ENCODE measurements at places on chromosomes 4 and X.

GRCh38 chr4:138407329-138407728 is 165.2 kb upstream of the SLC7A11 start:
- no peak for DNase-seq

DNA sequence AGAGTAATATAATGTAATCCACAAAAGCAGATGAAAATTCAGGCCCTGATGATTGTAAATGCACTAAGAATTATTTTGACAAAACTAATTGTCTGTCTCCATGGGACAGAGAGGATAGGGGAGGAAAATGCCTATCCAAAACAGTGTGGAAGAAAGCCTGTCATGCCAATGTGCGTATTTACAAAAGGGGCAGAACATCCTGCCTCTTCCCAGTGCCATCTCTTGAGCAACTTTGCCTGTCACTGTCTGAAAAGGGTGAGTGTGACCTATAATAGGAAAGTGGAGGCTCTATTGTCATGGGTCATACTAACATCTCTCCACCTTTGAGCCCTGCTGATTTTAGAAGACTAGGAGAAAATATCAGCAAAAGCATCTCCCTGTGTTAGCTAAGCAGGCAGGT is 264.1 kb downstream of the UNC5C start:
- no peak for DNase-seq

DNA sequence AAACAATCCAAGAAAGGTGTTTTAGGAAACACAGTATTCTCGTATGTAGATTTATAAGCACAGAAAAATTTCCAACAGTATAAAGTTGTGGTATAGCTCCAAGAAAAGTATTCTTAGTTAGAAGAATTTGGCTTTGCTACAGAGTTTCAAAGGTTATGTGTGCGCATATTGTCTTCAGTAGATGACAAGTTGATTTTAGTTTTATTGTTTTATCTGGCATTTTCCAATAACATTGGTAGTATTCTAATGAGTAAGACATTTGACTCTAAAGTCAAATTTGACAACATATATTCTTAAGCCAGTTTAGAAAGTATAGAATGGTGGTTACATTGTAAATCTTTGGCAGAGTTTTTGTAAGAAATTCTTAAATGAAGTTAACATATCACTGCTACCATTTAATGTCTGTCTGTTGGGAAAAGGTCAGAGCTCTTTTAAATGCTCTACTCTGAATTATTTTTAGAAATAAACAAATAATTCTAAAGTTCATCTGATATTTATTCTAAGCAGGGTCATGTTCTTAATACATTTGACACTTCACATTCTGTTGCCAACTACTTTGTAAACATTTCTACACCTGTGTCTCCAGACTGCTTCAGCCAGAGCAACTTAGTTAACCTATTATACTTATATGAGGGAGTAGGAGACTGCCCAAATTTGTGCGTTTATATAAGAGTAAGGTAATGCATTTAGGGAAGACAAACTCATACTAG is 30.0 kb downstream of the CLCN3 start:
- no peak for DNase-seq

DNA sequence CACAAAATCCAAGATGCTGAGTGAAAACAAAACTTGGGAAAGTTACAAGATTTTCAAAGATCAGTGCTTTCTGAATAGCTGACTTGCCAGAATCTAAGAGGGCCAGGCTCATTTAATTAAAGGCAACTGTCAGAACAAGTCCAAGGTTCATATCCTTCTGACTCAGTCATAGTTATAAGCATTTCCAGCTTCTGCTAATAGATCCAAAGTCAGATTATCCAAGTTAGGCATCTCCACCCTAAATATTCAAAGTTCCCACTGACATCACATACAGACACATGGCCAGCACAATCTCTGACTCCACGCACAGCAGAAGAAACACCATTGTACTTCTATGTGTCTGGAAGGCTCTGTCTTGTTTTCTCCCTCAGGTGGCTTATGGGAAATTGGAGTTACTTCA is 41.8 kb downstream of the GASK1B start:
- no peak for DNase-seq

GRCh38 chr4:23855912-23856605 is 33.8 kb downstream of the PPARGC1A start:
- DNase-seq, result no peak

DNA sequence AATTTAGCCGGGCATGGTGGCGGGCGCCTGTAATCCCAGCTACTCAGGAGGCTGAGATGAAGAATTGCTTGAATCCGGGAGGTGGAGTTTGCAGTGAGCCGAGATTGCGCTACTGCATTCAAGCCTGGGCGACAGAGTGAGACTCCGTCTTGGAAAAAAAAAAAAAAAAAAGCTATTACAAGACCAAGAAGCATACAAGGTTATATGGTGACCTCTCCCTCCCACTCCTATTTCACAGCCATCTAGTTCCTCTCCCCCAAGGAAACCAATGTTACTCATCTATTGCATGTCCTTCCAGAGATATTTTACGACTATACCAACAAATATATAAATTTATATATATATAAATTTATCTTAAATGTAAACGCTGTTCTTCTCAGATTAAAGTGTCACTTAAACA is 3.2 kb downstream of the SLC9A7 start:
- DNase-seq, result no peak

- DNase-seq, result no peak
Observed at GRCh38 chrX:118189000-118189399, 72.4 kb upstream of the KLHL13 start.

- DNase-seq, result no peak
Observed at GRCh38 chr4:153758136-153758535, 1.7 kb downstream of the RNF175 start.

- DNase-seq, result no peak
Observed at GRCh38 chr4:89492581-89493071, 185.0 kb upstream of the GPRIN3 start.

DNA sequence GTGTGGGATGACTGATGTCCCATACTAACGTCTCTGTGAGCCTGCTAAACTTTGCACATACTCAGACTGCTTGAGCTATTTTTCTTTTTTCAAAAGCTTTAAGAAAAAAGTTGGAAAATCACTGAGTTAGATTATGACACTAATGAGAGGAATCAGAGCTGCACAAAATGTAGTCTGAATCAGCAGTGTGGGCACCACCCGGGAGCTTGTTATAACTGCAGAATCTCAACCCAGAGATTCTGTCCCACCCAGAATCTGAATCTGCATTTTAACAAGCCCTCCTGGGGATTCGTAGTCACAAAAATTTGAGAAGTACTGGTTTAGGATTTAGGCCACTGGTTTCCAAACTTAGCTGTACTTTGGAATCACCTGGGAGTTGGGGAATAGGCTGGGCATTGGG is 102.1 kb upstream of the MID1IP1 start:
- no peak for DNase-seq

GRCh38 chr4:86942185-86942666 is 7.4 kb downstream of the AFF1 start:
- no peak for DNase-seq

Data from naive thymus-derived CD4-positive, alpha-beta T cell (primary cell).